ENCODE measurements at places on chromosomes 4 and X.

GRCh38 chr4:44447563-44448504 is 775 bp downstream of the KCTD8 start:
- DNase-seq: peak; percentile 31

GRCh38 chrX:102515975-102516941 is at the start of gene TMSB15A:
TMSB15A (minus strand) TSS chrX:102516739.
- DNase-seq: peak; percentile 60

- no peak for DNase-seq
Observed at GRCh38 chrX:129759576-129760061, 20.1 kb upstream of the SASH3 start.

DNA sequence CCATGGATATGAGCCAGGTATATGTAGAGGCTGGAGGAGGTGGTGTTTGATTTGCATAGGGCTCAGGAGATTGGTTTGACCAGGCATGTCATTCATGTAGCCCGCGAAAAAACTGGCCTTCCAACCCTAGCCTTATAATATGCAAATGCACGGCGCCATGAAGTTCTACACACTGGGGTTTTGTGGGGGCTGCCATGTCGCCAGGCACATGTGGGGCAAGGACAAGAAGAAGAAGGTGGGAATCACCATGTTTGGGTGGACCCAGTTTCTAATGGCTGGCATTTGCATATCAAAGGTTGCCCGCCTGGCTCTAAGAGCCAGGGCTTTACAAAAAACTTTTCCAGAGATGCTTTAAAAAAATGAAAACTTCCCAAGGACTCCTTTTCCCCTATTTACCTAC is 1251.0 kb downstream of the PCDH18 start:
- no peak for DNase-seq

DNA sequence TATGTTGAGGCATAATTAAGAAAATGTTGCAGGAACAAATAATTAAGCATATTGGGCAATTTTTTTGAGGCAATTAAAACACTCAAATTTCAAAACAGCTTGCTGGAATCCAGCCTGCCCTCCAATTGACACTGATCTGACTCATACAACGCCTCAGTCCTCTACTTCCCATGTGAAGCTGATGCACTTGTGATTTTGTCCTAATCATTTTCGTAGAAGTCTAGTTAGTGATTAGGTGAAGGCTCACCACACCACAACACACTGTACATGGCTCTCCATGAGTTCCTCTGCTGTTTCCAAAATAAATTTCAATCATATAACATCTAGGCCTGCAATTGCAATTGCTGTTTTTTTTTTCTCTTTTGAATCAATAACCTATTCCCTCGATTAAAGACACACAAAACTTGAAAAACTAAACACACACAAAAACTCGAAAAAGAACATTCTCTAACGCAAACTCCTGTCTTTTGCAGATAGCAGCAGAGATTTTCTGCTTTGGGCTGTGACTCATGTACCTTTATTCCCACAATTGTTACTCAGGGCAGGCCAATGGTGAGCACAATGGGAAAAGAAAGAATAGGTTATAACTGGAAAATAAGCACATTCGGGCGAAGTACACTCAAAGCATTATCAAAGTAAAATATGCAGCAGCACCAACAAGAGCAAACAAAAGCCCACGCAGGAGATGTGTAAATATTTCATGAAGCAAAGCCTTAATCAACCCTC is 1.7 kb downstream of the GPRIN3 start:
- no peak for DNase-seq

DNA sequence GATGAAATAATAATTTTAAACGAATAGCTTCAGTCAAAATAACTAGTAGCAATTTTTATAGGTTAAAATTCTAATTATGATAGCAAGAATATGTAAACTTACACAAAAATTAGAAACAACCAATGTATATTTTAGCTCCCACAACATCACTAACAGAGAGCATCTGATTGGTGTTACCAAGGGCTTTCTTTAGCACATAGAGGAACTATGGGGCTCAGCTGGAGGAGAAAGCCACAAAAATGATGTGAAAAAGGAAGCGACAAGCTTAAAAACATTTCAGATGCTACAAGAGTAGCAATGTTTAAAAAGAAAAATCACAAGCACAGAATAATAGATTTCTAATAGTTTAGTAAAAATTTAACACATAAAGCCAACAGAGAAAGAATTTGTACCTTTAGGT is 56.3 kb downstream of the ATP8A1 start:
- DNase-seq: peak; percentile 26

DNA sequence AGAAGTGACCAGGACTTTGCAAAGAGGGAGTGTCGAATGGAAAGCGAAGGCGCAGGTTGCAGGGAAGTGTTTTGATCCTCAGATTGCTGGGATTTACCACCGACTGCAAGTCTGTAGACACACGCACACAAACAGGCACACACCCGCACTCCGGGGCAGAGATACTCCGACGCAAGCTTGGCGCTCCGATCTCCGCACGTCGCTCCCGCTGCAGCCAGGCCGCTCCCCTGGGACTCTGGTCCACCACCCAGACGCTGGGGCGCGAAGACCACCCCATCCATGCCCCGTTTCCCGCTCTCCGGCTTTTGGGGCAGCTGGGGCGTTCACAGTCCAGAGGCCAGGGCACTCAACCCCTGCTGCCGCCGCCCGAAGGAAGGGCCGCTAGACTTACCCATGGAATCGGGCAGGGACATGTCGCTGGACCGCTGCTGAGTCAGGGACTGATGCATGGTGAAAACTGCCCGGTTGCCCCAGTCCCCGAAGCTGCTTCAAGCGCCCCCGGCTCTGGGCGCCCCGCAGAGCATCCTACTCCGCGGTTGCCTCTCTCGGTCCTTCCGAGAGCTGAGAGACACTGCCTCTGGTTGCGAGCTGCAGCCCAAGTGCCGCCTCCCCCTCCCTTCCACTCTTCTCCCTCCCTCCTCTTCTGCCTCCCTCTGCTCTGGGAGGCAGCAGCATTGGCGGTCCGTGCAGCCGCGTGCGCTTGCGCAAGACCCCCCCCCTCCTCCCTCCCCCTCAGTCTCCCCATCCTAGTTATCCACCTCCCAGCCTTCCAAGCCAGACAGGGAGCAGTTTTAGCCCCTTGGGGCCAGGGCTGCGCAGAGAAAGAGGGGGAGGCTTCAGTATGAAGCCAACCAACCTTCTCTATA is at the start of gene TMEM255A:
TMEM255A (minus strand) TSS at position 601 of the 866 bp plus-strand sequence; CDS start at position 449, 152 bp downstream.
- DNase-seq: peak; percentile 31

- no peak for DNase-seq
Observed at GRCh38 chr4:960636-961350, 12.6 kb downstream of the DGKQ start.

DNA sequence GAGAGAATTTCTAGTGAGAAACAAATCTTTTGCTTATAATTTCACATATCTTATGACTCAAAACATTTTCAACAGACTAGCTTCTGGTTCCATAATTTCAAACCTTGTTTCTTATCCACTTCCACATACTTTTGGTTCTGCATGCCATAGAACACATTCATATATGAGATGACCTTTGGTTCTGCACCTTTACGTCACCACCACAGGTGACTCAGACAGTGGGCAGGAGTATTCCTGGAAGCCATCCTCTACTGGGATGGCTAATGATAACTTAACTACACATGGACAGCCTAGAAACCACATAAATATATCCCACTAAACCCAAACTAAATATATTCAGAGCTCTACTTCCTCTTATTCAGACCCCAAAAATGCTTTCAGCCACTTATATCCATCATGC is 133.3 kb downstream of the DCK start:
- DNase-seq: no peak

Data from GM13976 (cell line).